ENCODE measurements at places on chromosomes 11 and 22.
A peak's percentile ranks its signal among the peaks of the same experiment; 100 is the strongest.

DNA sequence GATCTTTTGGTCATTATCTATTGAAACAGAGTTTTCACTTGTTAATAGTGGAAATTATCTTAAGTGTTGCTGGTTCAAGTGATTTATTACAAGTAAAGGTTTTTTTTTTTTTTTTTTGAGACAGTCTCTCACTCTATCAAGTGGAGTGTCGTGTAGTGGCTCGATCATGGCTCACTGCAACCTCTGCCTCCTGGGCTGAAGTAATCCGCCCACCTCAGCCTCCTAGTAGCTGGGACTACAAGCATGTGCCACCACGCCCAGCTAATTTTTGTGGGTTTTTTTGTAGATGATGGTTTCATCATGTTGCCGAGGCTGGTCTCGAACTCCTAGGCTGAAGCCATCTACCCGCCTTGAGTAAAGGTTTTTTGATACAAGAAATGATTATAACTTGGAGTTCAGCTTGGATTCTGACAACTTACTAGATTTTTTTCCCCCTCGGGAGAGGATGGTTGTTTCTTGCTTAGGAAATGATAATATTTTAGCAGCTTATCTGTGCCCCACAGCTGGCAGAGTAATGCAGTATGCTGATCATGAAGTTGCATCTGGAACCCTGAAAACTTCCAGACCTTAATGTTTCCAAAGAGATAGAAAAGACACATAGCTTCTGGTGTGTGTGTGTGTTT, 68.9 kb downstream of the MTMR3 start:
- DNase-seq, result no peak

- no peak for DNase-seq
These were observed 186.5 kb downstream of the SNX19 start for GRCh38 chr11:130729678-130730300.

GRCh38 chr11:59545179-59546020, 34.1 kb downstream of the OR4D9 start:
- no peak for DNase-seq

- DNase-seq, result peak; percentile 83
These were observed at the start of gene POU2AF1 for GRCh38 chr11:111378861-111379601. Gene POU2AF1, minus strand, starts transcription at chr11:111379275. Its CDS starts 98 bp downstream, at chr11:111379177.

GRCh38 chr11:109819410-109819809, 273.8 kb upstream of the ZC3H12C start:
- DNase-seq, result no peak

- DNase-seq, result peak; percentile 5
These were observed 411.1 kb downstream of the TBC1D22A start for GRCh38 chr22:47173535-47174021.

GRCh38 chr11:73750228-73750627, 10.6 kb downstream of the RAB6A start:
- no peak for DNase-seq

DNA sequence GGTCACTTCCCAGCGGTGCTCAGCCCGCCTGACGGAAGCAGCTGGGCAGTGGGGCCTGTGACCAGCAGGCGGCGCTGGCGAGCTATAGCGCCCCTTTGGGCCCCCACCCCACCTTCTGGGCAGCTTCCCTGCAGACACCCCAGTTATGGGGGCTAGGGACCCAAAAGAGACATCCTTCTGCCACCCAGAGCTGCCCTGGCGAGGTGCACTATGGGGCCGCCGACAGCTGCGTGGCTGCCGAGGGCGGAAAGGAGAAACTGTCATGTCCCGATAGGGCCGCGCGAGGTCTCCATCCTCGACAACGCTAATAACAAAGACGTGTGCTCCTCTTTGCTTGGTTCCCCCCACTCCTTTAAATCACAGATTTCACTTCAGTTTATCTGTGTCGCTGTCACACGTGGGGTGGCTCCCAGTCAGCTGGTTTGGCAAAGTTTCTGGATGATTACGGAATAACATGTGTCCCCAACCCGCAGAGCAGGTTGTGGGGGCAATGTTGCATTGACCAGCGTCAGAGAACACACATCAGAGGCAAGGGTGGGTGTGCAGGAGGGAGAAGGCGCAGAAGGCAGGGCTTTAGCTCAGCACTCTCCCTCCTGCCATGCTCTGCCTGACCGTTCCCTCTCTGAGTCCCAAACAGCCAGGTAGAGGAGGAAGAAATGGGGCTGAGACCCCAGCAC, 673 bp upstream of the MYO7A start:
- DNase-seq, result peak; percentile 33

DNA sequence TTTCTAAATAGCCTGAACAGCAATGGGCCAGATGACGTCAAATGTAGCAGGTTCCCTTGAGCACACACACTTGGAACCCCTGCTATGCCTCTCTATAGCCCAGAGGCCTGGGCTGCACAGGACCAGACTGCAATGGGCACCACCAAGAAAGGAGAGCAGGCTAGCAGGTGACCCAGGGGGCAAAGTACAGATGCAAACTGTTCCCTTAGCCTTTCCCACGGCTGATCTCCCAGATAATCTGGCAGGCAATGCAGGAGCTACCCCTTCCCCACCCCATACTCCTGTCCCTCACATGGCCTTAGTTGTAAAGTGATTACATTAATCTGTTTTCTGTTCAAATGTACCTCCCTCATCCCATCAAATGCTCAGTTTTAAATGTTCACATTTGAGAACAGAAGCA, 41.3 kb downstream of the SMCO4 start:
- DNase-seq, result no peak

DNA sequence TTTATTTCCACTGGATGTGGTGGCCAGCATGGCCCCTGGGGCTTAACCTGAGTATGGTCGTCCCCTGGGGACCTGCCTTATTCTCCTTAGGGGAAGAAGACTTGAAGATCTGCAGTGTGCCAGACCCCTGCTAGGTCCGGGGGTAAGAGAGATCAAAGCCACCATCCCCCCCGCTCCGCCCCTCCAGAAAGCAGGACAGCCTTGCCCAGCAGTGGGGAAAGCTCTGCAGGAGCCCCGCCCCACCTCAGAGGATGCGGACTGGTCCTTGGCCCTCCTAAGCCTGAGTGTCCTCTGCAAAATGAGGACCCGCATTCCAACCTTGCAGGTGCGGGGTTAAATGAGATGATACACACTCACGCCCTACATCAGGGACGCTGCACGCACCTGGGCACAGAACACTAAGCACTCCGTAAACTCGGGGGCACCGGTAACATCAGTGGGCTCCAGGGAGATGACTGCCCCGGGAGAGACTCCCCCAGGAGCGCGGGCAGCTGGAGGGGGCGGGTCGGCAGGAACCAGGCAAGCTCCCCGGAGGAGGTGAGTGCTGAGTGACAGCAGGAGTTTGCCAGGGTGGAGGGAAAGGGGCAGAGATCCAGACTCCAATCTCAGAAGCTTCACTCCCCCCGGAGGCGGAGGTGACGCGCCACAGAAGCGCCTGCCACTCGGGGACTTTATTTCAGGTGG, 564 bp upstream of the ANO1 start:
- no peak for DNase-seq

GRCh38 chr11:67111261-67111660, 7.8 kb upstream of the KDM2A start:
- no peak for DNase-seq

GRCh38 chr11:93213622-93214021, 15.8 kb upstream of the SLC36A4 start:
- no peak for DNase-seq

- peak; percentile 82 for DNase-seq
These were observed 59.2 kb downstream of the MED15 start for GRCh38 chr22:20566420-20567260.

GRCh38 chr22:28810821-28811491, 10.6 kb upstream of the XBP1 start:
- DNase-seq, result peak; percentile 46

DNA sequence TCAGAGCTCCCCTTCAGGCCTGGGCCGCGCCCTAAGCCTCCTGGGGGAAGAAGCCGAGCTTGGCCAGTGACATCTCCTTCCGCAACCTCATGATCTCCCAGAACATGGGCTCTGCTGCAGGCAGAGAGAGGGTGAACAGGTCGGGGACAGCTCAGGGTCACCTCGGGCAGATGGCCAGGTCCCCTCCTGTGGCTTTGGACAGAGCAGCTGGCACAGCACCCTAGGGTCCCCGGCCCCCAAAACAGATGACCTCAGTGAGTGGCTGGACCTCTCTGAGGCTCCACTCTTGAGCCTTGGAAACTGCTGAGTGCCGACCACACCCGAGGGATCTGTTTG, 6.9 kb upstream of the FADS3 start:
- DNase-seq, result no peak

DNA sequence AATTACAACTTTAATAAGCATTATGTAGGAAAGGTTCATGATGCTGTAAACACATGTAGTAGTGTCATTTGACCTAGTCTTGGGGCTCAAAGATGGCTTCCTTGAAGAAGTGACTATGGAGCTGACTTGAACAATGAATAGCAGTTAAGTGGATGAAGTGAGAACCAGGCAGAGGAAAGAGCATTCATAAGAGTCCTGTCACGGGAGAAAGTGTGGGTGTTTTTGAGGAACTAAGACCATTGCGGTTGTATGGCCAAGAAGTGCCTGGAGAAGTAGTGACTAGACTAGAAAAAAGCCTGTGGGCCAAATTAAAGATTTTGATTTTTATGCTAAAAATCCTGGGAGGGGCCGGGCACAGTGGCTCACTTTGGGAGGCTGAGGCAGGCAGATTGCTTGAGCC, 7.2 kb upstream of the IL18BP start:
- DNase-seq, result peak; percentile 36

- no peak for DNase-seq
These were observed 12.5 kb downstream of the SYNGR1 start for GRCh38 chr22:39362271-39362670.

Data from CD4-positive, alpha-beta T cell treated with Interleukin-15 for 1 hour (primary cell).